ENCODE measurements at places on chromosomes 6 and 20.

GRCh38 chr6:108735310-108736001 lies 112.8 kb upstream of the ARMC2 start:
- no peak for DNase-seq

DNA sequence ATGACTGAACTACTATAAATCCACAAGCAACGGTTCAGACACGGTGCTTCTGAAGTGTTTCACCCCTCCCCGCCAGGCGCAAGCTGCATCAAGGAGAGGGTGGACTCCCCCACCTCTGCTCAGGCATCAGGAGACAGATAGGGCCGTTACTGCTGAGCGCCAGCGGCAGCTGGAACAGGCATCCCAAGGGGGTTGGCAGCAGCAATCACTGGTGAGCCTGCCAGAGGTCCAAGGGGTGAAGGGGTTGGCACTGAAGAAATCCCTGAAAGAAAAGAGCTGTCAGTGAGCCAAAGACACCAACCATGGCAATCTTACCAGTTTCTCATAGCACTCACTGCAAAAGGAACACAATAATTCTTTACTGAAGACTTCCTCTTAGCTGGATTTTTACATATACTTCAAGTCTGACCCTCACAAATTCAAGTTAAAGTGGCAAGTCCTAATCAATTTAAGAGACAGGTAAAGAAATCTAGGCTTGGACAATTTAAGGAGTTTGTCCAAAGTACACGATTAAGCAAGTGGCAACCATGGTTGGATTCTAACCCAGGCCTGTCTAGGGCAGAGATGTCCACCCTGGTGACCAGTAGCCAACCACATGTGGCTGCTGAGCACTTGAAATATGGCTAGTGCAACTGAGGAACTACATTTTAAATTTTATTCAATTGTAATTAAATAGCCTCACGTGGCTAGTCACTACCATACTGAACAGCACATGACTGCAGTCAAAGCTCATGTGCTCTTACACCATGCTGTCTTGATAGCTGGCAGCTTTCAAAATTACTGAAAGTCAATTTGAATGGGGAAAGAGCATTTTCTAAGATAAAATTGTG lies 21.7 kb upstream of the TBC1D20 start:
- DNase-seq = no peak

DNA sequence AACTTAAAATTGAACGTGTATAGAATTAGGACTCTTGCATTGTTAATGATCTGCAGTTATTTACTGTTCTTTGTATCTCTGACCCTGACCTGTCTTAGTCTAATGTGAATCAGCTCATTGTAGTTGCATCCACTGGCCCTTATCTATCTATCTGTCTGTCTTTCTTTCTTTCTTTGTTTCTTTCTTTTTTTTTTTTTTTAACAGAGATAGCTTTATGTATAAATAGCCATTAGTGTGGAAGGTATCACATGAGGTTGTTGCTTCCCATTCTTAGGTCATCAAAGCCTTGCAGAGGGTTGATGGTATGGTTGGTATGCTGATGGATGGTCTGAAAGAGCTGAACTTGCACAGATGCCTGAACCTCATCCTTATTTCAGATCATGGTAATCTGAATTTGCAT lies 59.9 kb downstream of the ENPP1 start:
- DNase-seq = no peak

GRCh38 chr20:49914310-49915117 lies 815 bp downstream of the SPATA2 start:
- DNase-seq = no peak

DNA sequence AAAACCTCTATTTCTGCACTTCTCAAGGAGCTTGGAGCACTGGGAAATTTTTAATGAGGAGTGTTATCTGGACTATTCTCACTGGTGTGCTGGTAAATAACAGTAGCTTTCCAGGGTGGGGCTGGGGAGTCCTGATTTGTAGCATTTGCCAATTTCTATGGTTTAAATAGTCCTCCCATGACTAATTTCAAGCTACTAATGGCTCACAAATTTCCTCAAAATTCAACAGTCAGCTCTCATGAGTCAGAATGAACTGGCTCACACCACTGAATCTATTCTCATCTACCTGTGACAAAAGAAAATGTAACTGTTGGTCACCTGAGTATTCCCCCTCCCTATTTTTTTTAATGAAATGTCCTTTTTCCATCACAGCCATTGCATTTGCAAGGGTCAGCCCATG lies 449.6 kb downstream of the KIF16B start:
- DNase-seq = no peak

- no peak for DNase-seq
Measured at GRCh38 chr6:135784507-135784906, 67.0 kb upstream of the PDE7B start.

DNA sequence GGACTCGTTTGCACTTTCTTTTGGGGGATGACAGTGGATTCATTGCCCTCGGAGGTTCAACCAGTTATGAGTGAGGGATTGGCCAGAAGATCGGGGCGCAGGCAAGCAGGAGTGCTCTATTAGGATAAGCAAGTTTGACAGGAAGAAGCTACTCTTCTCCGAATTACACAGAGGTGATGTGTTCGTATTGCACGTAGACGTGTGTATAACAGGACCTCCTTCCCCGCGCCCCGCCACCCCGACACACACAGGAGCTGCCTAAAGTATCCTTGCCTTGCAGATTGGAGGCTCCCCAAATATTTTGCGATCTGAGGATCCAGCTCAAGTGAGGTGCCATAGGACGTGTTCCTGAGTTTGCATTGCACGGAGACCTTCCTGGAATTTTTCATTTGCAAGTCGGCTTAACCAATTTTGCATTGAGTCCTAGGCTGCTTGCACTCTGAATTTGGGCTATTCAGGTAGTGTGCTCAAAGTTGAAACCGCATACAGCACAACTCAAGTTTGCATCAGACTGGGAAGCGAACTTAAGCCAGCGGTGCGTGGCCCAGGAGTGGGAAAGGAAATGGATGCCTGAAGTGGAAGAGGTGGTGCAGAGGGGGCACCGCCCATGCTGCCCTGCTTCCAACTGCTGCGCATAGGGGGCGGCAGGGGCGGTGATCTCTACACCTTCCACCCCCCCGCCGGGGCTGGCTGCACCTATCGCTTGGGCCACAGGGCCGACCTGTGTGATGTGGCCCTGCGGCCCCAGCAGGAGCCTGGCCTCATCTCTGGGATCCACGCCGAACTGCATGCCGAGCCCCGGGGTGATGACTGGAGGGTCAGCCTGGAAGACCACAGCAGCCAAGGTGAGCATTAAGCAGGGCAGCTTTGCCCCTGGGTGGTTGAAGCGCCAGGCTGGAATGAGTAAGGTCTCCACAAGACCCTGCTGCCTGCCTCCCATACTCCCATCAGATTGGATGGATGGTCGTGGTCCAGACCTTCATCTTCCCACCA lies 770 bp downstream of the TCF19 start:
- no peak for DNase-seq

GRCh38 chr6:120584111-120584760 lies 750.0 kb downstream of the TBC1D32 start:
- no peak for DNase-seq

- DNase-seq = no peak
Measured at GRCh38 chr6:170250981-170251775, 39.7 kb downstream of the DLL1 start.

GRCh38 chr20:32358883-32359632 lies 927 bp downstream of the ASXL1 start:
- DNase-seq = peak; percentile 54

DNA sequence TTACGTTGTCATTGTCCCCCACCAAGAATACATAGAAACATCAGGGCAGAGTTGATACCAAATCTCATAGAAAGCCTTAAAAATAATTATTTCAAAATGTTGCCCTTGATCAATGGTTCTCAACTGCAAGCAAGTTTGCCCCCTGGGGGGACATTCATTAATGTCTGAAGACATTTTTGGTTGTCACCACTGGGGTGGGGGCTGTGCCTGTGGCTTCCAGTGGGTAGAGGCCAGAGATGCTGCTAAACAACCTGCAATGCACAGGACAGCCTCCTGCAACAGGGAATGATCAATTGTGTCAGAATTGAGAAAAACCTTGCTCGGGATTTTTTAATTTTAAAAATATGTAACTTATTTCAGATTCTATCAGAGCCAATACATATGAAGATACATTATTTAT lies 130.6 kb upstream of the DOK5 start:
- no peak for DNase-seq

GRCh38 chr6:147005499-147005898 lies 198.7 kb upstream of the STXBP5 start:
- DNase-seq = no peak

GRCh38 chr6:124722141-124722878 lies 239.9 kb upstream of the RNF217 start:
- no peak for DNase-seq

DNA sequence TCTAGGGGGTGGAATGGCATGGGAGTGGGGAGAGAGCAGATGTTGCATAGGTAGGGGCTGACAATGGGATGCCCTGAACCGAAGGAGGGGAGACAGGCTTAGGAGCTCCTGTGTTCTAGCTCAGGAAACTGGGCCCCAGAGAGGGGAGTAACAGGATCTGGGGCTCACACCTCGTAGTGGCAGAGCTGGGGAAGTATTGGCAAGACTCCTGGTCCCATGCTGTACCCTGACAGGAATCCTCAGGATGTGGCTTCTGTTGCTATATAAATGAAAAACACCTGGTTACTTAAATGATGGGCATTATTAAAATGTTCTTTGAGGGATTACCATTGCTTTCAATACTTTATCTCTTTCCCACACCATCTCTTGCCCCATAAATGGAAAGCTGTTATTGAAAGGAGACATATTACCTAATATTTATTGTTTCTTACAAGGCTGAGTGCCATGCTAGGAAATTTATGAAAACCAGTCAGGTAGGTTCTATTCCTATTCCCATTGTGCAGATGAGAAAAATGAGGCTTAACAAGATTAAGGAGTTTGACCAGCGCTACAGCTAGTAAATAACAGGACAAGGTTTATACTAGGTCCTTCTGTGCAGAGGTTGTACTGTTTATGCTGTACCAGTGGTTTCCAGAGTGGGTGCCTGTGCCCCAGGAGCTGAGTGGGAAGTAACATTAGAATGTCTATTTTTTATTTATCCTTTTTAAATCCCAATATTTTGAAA lies 35.3 kb upstream of the TCP11 start:
- DNase-seq = no peak

DNA sequence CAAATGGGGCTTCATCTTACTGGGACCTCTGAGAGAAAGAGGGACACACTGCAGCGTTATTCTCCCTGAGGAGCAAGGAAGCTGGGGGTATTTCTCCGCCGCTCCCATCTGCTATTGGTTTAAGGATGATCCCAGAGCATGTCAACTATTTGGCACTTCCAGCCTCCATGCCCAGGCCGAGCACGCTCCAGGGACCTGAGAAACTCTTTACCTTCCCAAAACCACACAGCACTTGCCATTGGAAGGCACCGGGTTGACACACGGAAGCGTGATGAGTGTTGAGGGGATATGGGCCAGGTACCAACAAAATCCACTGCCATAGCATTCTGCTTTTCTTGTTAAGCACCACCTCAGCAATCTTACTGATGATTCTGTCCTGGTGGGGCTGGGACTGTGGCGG lies 92.4 kb upstream of the SLC24A3 start:
- DNase-seq = no peak

GRCh38 chr6:18161431-18161830 lies 6.2 kb downstream of the KDM1B start:
- peak; percentile 7 for DNase-seq

- DNase-seq = no peak
Measured at GRCh38 chr6:117552618-117553017, 49.7 kb downstream of the GOPC start.

- DNase-seq = peak; percentile 73
Measured at GRCh38 chr6:116159782-116160524, 34.0 kb upstream of the COL10A1 start.

DNA sequence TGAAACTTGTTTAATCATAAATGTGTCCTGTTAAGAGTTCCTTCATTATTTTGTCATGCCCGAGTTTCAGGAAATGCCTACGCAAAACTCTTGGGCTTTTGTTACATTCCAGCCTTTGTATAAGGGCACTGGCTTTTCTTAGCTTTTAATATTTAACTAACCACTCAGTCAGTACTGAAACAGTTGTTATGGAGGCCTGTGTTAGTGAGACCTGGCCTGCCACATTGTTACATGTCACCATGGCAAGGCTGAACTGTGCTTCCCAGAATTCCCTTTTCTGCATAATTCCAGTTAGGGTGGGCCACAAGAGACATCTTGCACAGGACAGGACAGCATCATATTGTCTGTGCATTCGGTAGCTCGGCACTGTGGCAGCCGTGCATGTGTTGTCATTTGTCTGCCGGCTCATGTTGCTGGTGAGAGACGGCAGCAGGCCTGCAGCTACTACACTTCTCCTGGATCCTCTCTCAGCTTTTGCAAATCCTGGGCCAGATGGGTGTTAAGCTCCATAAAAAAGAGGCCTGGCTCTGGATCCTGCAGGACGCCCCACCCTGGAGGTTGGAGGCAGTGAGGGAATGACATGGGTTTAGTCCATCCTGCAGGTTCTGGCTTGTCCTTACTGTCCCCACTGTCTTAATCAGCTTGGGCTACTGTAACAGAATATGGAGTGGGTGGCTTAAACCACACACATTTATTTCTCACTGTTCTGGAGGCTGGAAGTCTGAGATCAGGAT lies 128.8 kb upstream of the DTNBP1 start:
- no peak for DNase-seq

- DNase-seq = no peak
Measured at GRCh38 chr6:45780523-45780922, 235.1 kb downstream of the CLIC5 start.

- peak; percentile 68 for DNase-seq
Measured at GRCh38 chr6:43910638-43911353, 140.8 kb downstream of the VEGFA start.

DNA sequence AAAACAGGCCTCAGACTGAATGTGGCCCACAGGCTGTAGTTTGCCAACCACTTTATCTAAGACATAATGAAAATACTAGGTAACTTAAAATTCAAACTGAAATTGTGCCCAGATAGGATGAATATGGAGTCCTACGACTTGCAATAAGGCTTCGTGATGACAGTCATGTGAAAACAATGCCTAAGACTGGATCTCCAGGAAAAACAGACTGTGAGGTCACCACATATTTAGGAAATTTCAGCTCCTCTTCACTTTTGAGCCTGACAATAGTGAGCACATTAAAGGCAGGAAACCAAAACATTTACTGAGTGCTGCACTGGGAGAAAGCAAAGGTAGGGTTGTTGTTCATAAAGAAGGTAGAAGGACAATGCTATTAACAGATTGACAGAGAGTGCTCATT lies 50.0 kb downstream of the RTN4IP1 start:
- DNase-seq = no peak

- DNase-seq = no peak
Measured at GRCh38 chr6:45933855-45934254, 81.8 kb downstream of the CLIC5 start.

GRCh38 chr6:168090064-168090690 lies 11.2 kb upstream of the FRMD1 start:
- DNase-seq = no peak

DNA sequence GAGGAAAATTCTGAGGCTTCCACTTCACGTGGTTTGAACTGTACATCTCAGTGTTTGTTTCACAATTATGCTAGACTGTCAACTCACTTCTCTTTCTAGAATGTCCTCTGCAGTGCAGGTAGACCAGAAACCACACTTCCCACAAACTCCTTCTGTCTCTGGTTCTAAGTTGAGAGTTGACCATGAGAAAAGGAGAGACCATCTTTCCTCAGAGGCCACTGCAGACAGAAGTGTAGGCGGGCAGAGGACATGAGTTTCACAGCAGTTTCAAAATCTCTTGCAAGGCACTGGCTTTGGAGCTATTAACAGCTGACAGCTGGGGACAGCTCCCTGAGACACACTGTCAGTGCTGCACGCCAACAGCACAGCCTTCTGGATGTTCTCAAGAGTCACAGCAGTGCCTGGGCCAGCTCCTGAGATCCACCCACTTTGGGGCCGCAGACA lies 55.4 kb upstream of the MOXD1 start:
- peak; percentile 44 for DNase-seq

Data from fibroblast of gingiva (primary cell).